ENCODE measurements at places on chromosomes 13 and 19. TPM values are rescaled to one million over a fixed set of nuclear protein-coding genes. Genes with fewer than 3 reads are reported as not detected.

Gene ZNF665
- total RNA-seq, result 2.4 TPM

Gene TMPRSS9
- total RNA-seq, result not detected

Gene RNF225
- not detected for total RNA-seq

Gene C19orf73
- 0.54 TPM for total RNA-seq

Gene EPSTI1
- total RNA-seq, result 15.7 TPM

Gene KLF12
- 10.6 TPM for total RNA-seq

Gene PRSS57
- total RNA-seq, result not detected

Gene MIA
- not detected for total RNA-seq

Gene NCAN
- not detected for total RNA-seq

Gene ZNF780A
- total RNA-seq, result 10.1 TPM

Gene MCF2L
- total RNA-seq, result 8.0 TPM

Gene CALR3
- not detected for total RNA-seq

Gene SLC17A7
- 0.49 TPM for total RNA-seq

Gene TGFBR3L
- 0.99 TPM for total RNA-seq

Gene LHB
- not detected for total RNA-seq

Gene S1PR4
- not detected for total RNA-seq

Gene NOP53
- total RNA-seq, result 105 TPM

Gene CAPS
- total RNA-seq, result 3.5 TPM
